Stimulated activated CD4-positive, alpha-beta T cell treated with anti-CD3 and anti-CD28 coated beads, Interleukin-2, amount 100 ng/mL, for 24 hours (primary cell): ENCODE measurements at places on chromosomes 1 and 21.

- DNase-seq: no peak
Measured at GRCh38 chr1:226108935-226109828, 46.7 kb downstream of the H3-3A start.

- DNase-seq: no peak
Measured at GRCh38 chr1:171898941-171899340, 57.6 kb downstream of the DNM3 start.

GRCh38 chr1:225825607-225826007 is 15.7 kb downstream of the EPHX1 start:
- DNase-seq: no peak

DNA sequence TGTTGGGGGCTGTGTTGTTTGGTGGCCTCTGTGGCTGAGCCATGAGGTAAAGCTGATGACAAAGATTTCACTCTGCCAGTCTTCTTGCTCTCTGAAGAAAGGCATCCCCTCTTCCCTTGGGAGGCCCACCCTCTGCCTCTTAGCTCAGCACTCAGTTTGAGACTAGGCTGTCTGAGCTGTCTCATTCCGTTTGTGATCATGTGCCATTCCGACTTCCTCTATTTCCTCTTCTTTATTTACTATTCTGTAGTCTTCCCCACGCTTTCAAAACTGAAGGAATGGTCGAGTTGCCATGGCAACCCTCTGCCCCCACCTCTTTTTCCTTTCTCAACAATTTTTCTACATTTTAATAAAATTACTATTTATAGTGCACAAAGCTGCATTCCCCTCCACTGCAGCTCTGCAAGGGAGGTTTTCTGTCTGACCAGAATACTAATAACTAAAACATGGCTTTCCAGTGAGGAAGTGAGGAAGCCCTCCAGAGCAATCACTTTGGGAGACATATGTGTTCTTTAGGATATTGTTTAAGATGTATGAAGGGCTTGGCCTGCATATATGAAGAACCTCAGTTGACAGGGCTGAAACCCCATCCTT is 30.8 kb downstream of the KCNA3 start:
- DNase-seq: no peak

- no peak for DNase-seq
Measured at GRCh38 chr1:118862755-118863154, 125.4 kb downstream of the TBX15 start.

DNA sequence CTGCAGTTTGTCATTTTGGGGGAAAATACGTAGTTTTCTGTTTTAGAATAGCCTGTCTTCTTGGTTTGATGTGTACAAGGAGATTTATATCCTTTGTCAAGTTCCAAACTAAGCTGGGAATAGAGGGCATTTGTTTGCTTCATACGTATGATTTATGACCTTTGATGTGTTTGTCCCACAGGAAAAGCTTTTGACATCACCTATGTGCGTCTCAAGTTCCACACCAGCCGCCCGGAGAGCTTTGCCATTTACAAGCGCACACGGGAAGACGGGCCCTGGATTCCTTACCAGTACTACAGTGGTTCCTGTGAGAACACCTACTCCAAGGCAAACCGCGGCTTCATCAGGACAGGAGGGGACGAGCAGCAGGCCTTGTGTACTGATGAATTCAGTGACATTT is 79.9 kb downstream of the LAMC1 start:
- DNase-seq: no peak

DNA sequence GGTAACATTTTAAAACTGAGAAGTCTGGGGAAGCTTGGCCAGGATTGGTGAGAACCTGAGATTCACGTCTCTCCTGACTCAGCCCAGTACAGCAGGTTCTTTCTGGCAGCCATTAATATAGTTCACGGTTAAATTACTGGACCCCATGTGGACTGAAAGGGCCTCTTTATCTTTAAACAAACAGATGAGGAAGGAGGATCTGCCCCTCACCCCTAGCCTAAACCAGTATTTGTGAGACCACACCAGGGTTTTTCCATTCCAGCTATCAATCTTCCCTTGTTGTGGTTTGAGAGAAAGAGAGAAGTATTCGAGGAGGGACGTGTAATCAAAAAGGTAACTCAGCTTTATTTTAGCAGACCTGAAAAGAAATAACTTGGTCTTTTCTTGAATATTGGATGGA is 137.1 kb downstream of the PROX1 start:
- no peak for DNase-seq

GRCh38 chr1:197218857-197219256 is 49.2 kb upstream of the CRB1 start:
- no peak for DNase-seq

- DNase-seq: no peak
Measured at GRCh38 chr1:109838838-109839240, 71.8 kb upstream of the CSF1 start.

DNA sequence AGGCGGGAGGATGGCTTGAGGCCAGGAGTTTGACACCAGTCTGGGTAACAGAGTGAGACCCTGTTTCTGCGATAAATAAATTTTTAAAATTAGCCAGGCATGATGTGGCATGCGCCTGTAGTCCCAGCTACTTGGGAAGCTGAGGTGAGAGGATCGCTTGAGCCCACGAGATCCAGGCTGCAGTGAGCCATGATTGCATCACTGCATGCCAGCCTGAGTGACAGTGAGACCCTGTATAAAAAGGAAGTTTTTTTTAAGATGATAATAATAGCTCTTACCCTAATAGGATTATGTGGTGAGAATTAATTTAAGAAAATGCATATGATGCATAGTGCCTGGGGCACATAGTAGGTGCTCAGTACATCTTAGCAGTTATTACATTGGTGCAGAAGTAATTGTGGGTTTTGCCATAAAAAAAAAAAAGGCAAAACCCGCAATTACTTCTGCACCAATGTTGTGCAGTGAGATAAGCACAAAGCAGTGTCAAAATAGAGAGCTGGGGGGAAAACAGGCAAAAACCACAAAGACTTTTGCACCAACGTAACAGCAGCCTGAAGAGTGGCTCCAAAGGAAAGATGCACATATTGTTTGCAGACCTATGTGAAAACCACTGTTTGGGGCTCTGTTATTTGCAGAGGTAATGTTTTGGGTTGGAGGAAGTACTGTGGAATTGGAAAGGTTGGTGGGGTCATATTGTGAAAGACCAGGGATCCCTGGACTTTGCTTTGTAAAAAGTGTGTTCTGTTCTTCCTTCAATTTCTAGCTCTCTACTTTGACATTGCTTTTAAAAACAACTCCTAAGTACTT is 72.4 kb downstream of the PLXNA2 start:
- DNase-seq: no peak

- no peak for DNase-seq
Measured at GRCh38 chr1:179925922-179926849, 28.4 kb upstream of the CEP350 start.

DNA sequence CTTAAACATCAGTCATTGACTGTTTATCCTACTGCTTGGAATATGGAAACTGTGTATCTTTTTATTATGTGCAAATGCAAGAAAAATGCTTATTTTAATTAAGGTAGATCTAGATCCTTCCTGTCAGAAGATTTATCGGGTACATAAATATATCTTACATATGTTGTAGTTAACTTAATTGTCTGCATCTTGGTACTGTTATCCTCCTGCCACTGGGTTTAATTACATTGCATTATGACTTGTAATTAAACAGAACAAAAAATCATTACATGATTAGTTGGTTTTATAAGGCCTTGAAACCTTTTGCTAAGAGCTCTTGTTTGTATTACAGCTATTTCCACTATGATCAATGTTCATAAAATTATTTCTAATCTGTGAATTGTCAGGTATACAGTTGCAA is 211.2 kb downstream of the PTGER3 start:
- DNase-seq: no peak

- DNase-seq: no peak
Measured at GRCh38 chr1:164560556-164560955, 1.6 kb downstream of the PBX1 start.

GRCh38 chr1:19974822-19975416 is 4.5 kb downstream of the PLA2G2A start:
- peak; percentile 21 for DNase-seq

- no peak for DNase-seq
Measured at GRCh38 chr1:95085376-95085775, 12.6 kb upstream of the ALG14 start.

- no peak for DNase-seq
Measured at GRCh38 chr1:245404952-245405351, 250.2 kb downstream of the KIF26B start.

DNA sequence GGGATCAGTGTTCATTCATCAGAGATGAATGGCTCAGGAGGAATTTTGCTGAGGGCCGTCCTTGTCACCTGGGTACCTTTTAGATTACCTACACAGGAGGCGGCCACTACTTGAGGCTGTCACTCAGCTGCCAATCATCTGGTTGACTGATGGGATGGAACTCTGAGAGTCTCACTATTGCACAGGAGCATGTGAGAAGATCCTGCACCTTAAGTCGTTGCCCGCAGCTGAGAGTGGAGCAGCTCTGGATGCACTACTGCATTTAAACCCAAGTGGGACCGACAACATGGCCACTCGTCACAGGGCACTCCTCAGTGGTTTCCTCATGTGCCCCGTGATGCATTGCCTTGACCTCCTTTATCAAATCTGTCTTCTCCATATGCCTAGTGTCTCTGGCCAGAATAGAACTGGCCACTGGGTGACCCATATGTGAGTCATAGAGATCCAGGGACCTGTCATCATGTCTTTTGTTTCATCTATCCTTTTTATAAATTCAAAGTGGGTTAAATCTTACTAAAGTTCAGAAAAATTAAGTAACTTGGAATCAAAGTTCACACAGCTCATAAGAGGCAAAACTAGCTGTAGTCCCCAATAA is 165.5 kb downstream of the ZSCAN20 start:
- DNase-seq: no peak

- DNase-seq: no peak
Measured at GRCh38 chr1:100516857-100517256, 21.1 kb upstream of the GPR88 start.

DNA sequence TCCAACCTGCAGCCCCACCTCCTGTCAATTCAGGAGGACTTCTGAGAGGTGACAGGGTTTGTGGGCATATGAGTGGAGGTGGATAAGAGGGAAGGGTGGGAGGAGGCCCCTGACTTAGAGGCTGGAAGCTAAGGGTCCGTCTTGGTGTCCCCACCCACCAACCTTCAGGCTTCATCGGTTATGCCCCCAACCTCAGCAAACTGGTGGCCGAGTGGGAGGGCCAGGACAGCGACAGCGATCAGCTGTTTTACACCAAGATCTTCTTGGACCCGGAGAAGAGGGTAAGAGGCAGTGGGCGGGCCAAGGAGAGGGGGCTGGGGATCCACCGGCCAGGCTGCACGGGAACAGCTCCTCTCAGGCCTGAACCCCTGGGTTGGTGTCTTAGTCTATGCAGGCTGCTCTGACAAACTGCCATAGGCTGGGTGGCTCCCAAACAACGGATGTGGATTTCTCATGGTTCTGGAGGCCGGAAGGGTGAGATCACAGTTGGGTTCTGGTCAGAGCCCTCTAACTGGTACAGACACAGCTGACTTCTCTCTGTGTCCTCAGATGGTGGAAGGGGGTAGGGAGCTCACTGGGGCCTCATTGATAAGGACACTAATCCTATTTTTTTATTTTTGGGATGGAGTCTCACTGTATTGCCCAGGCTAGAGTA is 18.1 kb downstream of the PLOD1 start:
- DNase-seq: no peak

DNA sequence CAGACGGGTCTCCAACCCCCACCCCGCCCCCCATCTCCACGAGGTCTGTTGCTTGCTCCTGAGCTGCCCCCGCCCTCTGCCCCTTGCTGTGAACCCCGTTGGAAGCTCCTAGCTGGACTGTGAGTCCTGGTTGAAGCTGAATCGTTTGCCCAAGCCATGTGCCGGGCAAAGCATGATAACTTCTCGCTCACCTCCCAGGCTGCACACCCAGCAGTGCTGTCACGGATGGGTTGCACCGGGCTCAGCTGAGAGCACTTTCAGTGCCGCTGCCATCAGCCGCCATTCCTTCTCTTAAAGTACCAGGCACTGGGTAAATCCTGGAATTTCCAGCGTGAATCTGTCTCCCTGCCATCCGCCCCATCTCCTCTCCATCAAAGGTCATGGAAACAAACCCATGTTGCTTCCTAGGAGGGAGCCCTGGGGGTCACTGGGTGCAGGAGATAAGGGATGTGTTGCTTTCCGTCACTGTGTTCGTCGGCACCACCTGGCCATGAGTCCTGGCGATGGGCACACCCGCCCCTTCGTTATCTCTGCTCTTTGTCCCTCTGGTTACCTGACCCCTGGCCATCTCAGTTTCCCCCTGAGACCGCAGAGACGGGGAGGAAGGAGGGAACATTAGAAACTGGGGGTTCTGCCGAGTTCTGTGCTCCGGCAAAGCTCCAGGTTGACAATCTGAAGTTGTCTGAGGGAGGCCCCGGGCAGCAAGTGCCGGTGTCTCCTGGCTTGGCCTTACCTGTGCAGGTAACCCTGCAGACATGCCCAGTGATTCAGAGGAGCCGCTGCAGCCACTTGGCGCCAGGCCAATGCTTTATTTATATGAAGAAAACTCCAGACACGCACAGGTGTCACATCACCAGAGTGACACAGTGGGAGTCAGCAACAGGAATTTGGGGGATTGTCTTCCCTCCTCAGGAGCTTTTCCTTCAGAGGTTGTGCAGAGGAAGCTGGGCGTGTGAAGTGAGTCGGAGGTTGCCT is 2.7 kb downstream of the PDE9A start:
- no peak for DNase-seq

DNA sequence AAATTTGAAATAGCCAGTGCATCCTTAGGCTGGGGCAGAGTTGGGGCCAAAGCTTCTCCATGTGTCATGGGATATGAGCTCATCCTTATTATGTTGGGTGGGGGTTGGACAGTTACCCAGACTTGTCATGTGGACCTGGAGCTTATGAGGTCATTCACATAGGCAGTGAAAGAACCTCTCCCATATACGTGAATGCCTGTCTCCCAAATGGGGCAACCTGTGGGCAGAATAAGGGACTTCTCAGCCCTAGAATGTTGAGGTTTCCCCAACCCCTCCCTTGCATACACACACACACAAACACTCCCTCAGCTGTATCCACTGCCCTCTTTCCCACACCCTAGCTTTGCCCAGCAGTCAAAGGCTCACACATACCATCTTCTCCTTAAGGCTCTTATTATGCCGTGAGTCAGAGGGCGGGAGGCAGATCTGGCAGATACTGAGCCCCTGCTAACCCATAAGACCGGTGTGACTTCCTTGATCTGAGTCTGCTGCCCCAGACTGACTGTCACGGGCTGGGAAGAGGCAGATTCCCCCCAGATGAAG is 2.3 kb upstream of the IVL start:
- no peak for DNase-seq

DNA sequence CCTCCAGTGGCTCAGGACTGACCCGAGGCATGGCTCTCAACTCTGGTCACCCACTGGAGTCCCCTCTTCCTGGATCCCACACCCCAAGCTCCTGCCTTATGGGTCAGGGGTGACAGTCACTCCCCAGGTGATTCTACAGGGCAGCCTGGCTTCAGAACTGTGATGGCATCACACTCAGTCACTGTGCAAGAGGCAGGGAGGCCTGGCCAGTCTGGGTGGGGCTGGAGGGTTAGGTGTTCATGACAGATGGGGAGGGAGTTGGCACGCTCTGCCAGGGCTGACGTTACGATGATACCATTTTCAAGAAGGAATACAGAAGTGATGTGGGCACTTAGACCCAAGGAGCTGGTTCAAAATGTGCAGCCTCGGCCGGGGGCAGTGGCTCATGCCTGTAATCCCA is 25.2 kb upstream of the ABCG1 start:
- no peak for DNase-seq

- DNase-seq: no peak
Measured at GRCh38 chr1:172386046-172386445, 34.4 kb upstream of the C1orf105 start.
